ENCODE measurements at places on chromosomes 4 and X. TPM values are rescaled to one million over a fixed set of nuclear protein-coding genes. Genes with fewer than 3 reads are reported as not detected.

The NDP gene
- total RNA-seq = 0.34 TPM

The ADH1B gene
- total RNA-seq = 104 TPM

The GAGE12E gene
- not detected for total RNA-seq

The TCEAL9 gene
- 148 TPM for total RNA-seq

The RNF175 gene
- 0.16 TPM for total RNA-seq

The DCAF8L2 gene
- total RNA-seq = not detected

The SH3BGRL gene
- 34.2 TPM for total RNA-seq

The DUX4 gene
- total RNA-seq = not detected

The MED14 gene
- total RNA-seq = 11.8 TPM

The LUZP4 gene
- total RNA-seq = not detected

The SASH3 gene
- not detected for total RNA-seq

The TCEAL5 gene
- total RNA-seq = not detected

The GAGE12J gene
- not detected for total RNA-seq

The TLR10 gene
- total RNA-seq = not detected

The ARX gene
- total RNA-seq = not detected

The ZCCHC12 gene
- not detected for total RNA-seq

The RTL9 gene
- under 0.01 TPM for total RNA-seq

The NWD2 gene
- under 0.01 TPM for total RNA-seq

The CT45A5 gene
- not detected for total RNA-seq

The FATE1 gene
- not detected for total RNA-seq

The MAP3K15 gene
- not detected for total RNA-seq

The VSIG1 gene
- total RNA-seq = not detected

The USP17L15 gene
- total RNA-seq = not detected

The MAGEB2 gene
- not detected for total RNA-seq

The ARMCX5 gene
- 22.0 TPM for total RNA-seq

The SMARCAD1 gene
- total RNA-seq = 22.8 TPM

The ANK2 gene
- total RNA-seq = 284 TPM

The NEUROG2 gene
- total RNA-seq = not detected

The FHIP1A gene
- total RNA-seq = not detected

The HMGN5 gene
- 1.1 TPM for total RNA-seq

The FAM47A gene
- not detected for total RNA-seq

The SLC6A14 gene
- 0.17 TPM for total RNA-seq

The C1QTNF7 gene
- total RNA-seq = 3.0 TPM

The SLC49A3 gene
- total RNA-seq = 5.2 TPM

The PPEF2 gene
- total RNA-seq = not detected

The WDR13 gene
- 139 TPM for total RNA-seq

The CRMP1 gene
- total RNA-seq = under 0.01 TPM

The CT55 gene
- not detected for total RNA-seq

The RRH gene
- total RNA-seq = not detected

The GPC4 gene
- total RNA-seq = under 0.01 TPM

The MAGEC3 gene
- total RNA-seq = not detected

The RAB33A gene
- 2.5 TPM for total RNA-seq

The PRKG2 gene
- 20.3 TPM for total RNA-seq

The FREM3 gene
- not detected for total RNA-seq

The DCAF4L1 gene
- total RNA-seq = not detected

The CXCL5 gene
- 0.17 TPM for total RNA-seq

The MCF2 gene
- 0.47 TPM for total RNA-seq

The SRPX gene
- 329 TPM for total RNA-seq

The FAT1 gene
- total RNA-seq = 121 TPM

The HPSE gene
- 0.63 TPM for total RNA-seq

The UBA1 gene
- 115 TPM for total RNA-seq

The RHOXF1 gene
- not detected for total RNA-seq

All from bronchial smooth muscle cell (primary cell).